ENCODE measurements at places on chromosomes 12 and 14. TPM values are rescaled to one million over a fixed set of nuclear protein-coding genes. Genes with fewer than 3 reads are reported as not detected.

- no peak for DNase-seq
Observed at GRCh38 chr14:99176156-99176945, 95.6 kb downstream of the BCL11B start.

- peak; percentile 24 for DNase-seq
Observed at GRCh38 chr12:55780685-55781084, 36.8 kb downstream of the SARNP start.

GRCh38 chr14:75705014-75705413 is 44.0 kb downstream of the TTLL5 start:
- no peak for DNase-seq

DNA sequence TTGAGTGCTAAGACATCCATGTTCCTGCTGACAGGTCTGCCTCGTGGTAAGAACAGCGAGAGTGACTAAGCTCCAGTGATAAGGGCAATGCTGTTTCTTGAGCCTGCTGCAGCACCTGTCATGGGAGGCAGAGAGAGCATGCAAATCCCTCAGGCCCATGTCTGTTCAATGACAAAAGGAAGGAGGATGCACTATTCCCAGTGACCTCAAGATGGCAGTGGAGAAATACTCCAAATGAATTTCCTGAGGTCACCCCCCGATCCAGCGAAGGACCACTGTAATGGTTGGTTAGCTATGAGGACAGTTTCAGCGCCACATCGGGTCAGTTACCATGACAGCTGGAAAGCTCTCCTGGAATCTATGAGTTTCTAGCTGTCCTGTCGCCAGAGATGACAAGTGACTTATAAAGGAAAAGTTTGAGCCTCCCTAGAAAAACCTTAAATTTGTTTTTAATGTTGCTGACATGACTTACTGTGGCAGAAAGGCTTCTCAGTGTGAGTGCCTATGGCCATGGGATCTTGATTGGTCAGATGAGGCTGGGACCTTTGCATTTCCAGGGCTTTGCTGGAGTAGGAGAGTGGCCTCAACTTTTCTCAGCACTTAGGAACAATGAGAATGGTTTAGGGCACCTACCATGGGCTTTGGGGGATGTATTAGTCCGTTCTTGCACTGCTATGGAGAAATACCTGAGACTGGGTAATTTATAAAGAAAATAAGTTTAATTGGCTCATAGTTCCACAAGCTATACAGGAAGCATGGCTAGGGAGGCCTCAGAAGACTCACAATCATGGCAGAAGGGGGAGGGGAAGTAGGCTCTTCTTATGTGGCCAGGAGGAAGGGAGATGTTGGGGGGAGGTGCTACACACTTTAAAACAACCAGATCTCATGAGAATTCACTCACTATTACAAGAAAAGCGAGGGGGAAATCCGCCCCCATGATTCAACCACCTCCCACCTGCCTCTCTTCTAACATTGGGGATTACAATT is 88.0 kb upstream of the TMEM260 start:
- DNase-seq: no peak

GRCh38 chr12:52022841-52023181 is 16.1 kb downstream of the TAMALIN start:
- DNase-seq: no peak

GRCh38 chr12:1640328-1641234 is 11.6 kb downstream of the WNT5B start:
- DNase-seq: no peak

DNA sequence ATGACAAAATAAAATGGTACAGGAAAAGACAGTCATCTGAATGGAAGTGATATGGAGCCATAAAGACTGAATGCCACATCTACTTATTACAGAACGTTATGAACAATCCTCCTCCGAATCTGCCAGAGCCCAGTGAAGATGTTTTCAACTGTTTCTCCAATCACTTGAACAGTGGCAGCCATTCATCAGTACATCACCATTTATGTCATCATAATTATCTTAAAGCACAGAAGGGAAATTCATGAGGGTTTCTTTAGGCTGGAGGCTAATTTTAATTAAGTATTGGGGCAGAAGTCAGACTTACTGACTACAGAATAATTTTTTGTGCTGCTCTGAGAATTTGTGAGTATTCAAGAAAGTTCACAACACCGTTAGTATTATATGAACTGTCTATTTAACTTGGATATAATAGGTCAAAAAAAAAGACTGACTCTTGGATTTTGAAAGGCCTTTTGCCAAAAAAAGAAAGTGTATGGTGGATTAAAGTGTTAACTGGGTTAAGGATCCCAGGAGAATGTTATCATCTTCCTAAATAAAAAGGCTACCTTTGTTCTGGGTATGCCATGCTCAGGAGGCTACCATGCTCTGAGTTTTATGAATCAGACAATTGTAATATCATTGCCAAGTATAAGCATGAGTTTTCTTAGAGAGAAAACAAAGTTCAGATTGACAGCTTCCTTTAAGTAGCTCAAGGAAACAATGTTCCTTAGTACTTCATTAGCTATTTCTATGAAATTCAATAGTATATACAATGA is 40.1 kb downstream of the PDZRN4 start:
- no peak for DNase-seq

DNA sequence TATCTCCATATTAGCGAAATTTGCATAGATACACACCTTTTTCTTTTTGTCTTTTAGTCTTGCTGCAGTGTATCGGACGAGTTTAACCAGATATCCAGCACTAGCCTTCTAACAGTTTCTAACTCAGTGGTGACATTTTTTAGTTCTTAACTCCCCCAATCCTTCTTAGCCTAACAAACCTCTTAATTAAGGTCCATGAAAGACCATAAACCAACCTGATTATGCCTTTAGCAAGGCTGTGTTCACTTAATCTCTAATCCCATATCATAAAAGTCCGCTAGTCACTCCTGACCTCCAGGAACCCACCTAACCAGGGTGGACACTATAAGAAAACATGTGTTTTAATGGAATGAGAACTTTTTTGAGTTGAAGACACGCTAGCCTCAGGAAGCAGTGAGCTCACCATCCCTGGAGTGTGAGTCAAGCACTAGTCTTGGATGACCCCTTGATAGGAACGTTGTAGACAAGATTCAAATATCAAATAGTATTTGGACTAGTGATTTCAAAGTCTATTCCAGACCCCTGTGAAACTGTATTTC is 9.5 kb downstream of the CDKN1B start:
- peak; percentile 75 for DNase-seq

CACNA2D4 gene
- polyA plus RNA-seq: 0.39 TPM

GRCh38 chr14:61838661-61839245 is 76.5 kb downstream of the SNAPC1 start:
- no peak for DNase-seq

- no peak for DNase-seq
Observed at GRCh38 chr12:92446083-92446460, 256.7 kb upstream of the PLEKHG7 start.

CPNE6 gene
- not detected for polyA plus RNA-seq

- no peak for DNase-seq
Observed at GRCh38 chr14:100073576-100074430, 8.6 kb downstream of the EVL start.

DNA sequence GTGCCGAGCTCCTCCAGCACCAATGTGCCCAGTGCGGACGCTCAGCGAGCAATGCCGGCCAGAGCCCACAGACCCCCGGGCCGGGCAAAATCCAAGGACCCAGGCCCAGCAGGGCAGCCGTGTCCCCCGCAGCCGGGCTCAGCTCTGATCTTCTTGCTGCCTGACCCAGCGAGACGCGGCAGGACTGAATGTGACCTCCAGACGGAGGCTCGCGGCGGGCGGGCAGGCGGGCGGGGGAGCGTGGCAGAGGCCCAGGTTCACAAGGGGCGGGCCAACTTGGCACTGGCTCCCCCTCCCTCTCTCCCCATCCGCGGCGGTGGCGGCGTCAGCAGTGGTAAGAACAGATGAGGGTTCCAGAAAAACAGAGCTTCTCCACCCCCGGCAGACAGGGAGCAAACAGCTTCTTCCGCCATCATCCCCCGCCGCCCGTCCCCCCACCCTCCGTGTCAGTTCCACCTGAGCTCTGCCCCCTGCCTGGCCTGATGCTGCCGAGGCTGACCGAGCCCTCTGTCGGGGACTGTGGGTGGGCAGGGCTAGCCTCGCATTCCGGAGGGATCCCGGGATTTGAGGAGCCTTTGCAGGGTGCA is 94.3 kb downstream of the RFLNA start:
- DNase-seq: no peak

HOXC5 gene
- 0.06 TPM for polyA plus RNA-seq

GRCh38 chr12:52257074-52257551 is 17.3 kb upstream of the KRT86 start:
- no peak for DNase-seq

DNA sequence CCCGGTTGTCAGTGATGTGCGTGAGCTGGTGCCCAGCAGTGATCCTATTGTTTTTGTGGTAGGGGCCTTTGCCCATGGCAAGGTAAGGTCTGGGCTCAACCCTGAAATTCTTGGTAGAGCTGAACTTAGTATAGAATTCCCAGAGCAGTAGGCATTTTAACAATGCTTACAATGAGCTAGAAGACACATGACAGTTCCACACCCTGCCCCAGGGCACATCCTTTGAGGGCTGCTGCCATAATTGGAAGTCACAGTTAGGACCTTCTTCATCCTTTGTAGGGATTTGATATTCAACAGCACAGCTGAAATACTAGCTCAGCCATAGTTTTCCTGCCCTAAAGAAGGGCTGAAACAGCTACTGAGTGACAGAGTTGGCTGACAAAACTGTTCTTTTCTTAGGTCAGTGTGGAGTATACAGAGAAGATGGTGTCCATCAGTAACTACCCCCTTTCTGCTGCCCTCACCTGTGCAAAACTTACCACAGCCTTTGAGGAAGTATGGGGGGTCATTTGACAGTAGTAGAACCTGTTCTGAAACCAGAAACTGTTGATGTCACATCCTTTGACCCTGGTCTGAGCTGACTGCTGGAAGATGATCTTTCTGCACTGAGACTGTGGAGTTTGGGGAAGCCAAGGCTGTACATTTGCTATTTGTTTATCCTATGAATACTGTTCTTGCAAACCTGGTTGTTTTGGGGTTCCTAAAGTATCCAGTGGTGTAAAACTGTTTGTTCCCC is 4.8 kb downstream of the EMG1 start:
- no peak for DNase-seq

DNA sequence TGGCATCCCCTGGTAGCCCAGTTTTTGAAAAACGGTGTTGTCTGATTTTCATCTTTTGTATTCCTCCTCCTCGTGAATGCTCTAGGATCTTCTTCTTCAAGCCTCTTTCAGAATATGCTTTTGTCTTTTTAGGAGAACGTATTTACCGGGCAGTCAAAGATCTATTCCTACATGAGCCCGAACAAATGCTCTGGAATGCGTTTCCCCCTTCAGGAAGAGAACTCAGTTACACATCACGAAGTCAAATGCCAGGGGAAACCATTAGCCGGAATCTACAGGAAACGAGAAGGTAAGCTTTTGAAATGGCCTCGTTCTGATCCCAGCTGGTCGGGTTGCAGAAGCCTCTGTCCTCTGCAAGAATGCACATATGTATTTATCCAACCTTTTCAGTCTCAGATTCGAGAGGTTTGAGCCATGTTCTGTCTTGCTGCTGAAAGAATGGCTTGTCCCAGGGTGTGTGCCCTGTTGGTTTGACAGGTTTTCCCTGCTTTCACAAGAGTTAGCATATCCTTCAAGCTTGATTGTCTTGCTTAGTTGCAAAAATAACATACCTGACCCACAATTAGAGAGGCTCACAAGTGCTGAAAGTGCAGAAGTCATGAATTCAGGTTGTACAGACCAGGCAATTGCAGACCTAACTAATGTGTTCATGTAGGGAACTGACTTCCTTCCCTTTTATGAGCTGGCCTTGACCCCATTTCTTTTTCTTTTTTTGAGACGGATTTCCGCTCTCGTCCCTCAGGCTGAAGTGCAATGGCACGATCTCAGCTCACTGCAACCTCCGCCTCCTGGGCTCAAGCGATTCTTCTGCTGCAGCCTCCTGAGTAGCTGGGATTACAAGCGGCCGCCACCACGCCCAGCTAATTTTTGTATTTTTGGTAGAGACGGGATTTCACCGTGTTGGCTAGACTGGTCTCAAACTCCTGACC is 6.8 kb downstream of the KMT5A start:
- no peak for DNase-seq

- DNase-seq: peak; percentile 29
Observed at GRCh38 chr14:30525833-30526232, 33.1 kb upstream of the G2E3 start.

- no peak for DNase-seq
Observed at GRCh38 chr14:75461303-75461702, 33.5 kb downstream of the JDP2 start.

GRCh38 chr14:49206828-49207227 is 379.4 kb downstream of the RPS29 start:
- no peak for DNase-seq

- DNase-seq: no peak
Observed at GRCh38 chr12:120760349-120761254, 35.0 kb downstream of the ACADS start.

DNA sequence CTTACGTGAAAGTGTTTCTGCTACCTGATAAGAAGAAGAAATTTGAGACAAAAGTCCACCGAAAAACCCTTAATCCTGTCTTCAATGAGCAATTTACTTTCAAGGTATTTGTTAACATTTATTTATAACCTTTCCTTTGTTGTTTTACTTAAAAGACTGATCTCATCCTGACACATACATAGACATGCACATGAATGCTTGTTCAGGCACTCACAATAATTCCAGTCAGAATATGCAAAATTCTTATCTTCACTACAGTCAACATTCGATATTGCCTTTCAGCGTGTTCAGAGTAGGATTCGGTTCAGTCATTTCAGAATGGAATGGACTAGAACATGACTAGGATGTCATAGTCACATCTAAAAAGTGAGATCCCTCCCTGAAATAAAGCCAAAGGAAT is 394.6 kb downstream of the PAWR start:
- no peak for DNase-seq

FGF6 gene
- not detected for polyA plus RNA-seq

CCDC38 gene
- not detected for polyA plus RNA-seq

GRCh38 chr12:14257734-14258574 is 107.5 kb upstream of the ATF7IP start:
- DNase-seq: peak; percentile 95

PTPRO gene
- polyA plus RNA-seq: 0.60 TPM

- DNase-seq: no peak
Observed at GRCh38 chr12:98772818-98773217, 127.7 kb downstream of the APAF1 start.

DNA sequence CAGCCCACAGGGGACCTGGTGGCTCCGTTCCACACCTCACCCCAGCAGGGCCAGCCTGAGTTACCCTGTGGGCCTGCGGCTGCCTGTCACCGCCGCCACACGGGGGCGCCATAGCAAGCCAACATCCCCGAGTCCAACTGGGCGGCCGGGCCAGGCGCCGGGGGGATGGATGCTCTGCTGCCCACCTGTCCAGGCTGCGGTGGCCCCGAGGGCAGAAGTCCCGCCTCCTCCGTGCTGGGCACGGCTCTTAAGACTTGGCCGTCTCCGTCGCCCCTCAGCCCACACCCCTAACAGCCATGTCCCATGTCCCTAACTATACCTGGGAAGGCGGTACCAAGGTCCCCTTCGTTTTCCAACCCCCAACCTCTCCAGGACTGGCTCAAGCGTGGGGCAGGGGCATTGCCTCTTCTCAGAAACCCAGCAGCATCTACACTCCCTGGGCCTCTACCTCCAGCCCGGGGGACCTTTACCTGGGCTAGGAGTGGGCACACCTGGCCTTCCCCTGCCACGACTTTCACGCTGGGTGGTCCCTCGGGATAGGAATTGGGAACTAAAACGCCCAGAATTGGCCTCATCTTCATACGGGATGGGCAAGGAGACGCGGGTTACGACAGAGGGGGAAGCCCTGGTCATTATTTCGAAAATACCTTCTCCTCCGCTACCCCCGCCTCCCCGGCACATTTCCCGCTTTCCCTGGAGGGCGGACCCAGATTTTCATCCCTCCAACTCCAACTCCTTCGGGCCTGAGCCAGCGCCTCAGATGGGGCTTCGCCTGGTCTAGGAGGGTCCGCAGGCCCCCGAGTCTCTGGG is 1.1 kb upstream of the CYP46A1 start:
- no peak for DNase-seq

- DNase-seq: no peak
Observed at GRCh38 chr12:111573476-111573875, 25.6 kb downstream of the ATXN2 start.

LTB4R2 gene
- polyA plus RNA-seq: 0.98 TPM

Data from BJ (cell line).